Hepatocyte (in vitro differentiated cells): ENCODE measurements at places on chromosomes 3 and 15. TPM values are rescaled to one million over a fixed set of nuclear protein-coding genes. Genes with fewer than 3 reads are reported as not detected.
A peak's percentile ranks its signal among the peaks of the same experiment; 100 is the strongest.

The POLQ gene
- total RNA-seq: 1.4 and 2.5 TPM in 2 replicates

DNA sequence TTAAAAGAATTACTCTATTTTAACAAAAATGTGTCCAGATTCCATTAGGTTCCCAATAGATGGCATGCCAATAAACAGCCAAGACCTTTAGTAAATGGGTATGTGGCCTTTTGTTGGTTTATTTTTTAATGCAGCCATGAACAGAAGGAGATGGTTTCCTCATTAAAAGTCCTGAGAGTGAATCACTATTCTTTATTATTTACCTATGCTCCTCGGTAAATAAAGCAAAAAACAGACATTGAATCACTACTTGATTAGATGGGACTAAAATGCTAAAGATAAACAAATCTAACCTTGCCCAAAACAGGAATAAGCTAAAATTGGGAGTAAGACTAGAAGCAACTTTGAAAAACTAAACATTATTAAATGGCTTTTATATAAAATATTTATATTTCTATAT lies 94.2 kb downstream of the TNIK start:
- DNase-seq: no peak
- no peak overlapping the region for H3K27ac ChIP-seq
- no peaks in the 10 kb centered on the region for H3K36me3 ChIP-seq
- H3K4me1 ChIP-seq: no peaks in the 10 kb centered on the region
- H3K4me3 ChIP-seq: no peak overlapping the region

The PLA2G4B gene
- 2.3 and 2.7 TPM in 2 replicates for total RNA-seq

The RRP9 gene
- total RNA-seq: 14.0 and 17.5 TPM in 2 replicates

DNA sequence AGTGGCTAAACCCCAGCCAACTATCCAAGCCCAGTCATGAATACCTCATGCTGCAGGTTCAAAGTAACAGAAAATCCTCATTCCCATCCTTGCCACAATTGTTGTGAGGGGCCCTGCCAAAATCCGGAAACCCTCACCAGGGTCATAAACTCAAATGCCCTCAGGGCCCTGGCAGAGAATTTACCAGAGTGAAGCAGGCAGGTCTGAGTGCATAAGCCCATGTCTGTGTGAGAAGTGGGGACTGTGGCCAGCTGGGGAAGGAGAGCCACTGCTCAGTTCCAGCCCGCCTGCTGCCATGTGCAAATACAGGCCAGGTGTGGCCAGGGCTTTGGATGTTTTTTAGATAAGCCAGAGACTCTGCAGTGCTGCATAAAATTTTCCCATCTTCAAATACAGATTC lies 7.0 kb downstream of the CEP152 start:
- no peak for DNase-seq
- no peaks in the 10 kb centered on the region for H3K4me1 ChIP-seq
- H3K4me3 ChIP-seq: no peak overlapping the region
- no peaks in the 10 kb centered on the region for H3K27me3 ChIP-seq

DNA sequence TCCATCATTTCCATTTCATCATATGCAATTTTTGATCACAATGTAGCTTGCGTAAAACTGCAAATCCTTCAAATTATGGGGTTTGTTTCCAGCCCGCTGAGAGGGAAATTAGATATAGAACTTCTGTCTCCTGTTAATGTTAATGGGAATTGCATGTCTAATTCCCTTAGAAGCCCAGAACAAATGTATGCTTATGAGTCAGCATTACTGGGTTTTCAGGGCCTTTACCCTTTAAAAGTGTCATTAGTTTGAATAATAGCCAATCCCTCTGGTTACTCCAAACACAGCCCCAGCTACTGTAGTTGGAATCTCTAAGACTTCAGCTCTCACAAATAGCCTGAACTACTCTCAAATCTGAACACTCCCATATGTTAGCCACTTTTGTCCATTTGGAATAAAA lies 439.4 kb downstream of the C3orf38 start:
- DNase-seq: no peak
- no peak overlapping the region for H3K27ac ChIP-seq
- no peaks in the 10 kb centered on the region for H3K4me1 ChIP-seq
- H3K27me3 ChIP-seq: no peaks in the 10 kb centered on the region
- H3K36me3 ChIP-seq: no peaks in the 10 kb centered on the region

The MAP1A gene
- 6.7 and 9.5 TPM in 2 replicates for total RNA-seq

- no peaks in the 10 kb centered on the region for H3K36me3 ChIP-seq
- H3K27me3 ChIP-seq: no peaks in the 10 kb centered on the region
- no peaks in the 10 kb centered on the region for H3K4me1 ChIP-seq
- no peak within 1 kb of the TSS for H3K4me3 ChIP-seq
- no peak for DNase-seq
Observed at GRCh38 chr3:46242120-46242519, at the start of gene CCR3. TSS of gene CCR3 (plus strand) at chr3:46242460. CDS start at chr3:46265159, 22,699 bp downstream.

The CACNA1D gene
- total RNA-seq: 27.8 and 30.1 TPM in 2 replicates

DNA sequence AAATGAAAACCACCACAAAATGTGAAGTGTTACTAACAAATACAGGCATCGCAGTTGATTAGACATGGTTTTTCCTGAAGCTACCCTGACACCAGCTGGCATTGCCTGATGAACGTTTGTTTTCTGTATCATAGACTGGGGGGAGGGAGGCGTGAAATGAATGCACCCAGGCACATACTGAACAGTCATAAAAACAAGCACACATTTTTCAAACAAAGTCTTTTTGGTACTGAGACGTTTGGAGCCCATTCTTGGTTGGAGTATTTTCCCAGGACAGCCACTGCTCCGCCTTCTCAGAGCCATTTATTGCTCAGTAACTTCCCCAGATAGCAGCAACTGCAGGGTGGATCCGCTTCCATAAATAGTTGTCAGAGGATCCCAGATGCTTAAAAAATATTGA lies 52.4 kb downstream of the KLF13 start:
- peaks cover 14% of the 10 kb centered on the region for H3K4me1 ChIP-seq
- H3K4me3 ChIP-seq: no peak overlapping the region
- no peaks in the 10 kb centered on the region for H3K36me3 ChIP-seq
- no peak for DNase-seq

DNA sequence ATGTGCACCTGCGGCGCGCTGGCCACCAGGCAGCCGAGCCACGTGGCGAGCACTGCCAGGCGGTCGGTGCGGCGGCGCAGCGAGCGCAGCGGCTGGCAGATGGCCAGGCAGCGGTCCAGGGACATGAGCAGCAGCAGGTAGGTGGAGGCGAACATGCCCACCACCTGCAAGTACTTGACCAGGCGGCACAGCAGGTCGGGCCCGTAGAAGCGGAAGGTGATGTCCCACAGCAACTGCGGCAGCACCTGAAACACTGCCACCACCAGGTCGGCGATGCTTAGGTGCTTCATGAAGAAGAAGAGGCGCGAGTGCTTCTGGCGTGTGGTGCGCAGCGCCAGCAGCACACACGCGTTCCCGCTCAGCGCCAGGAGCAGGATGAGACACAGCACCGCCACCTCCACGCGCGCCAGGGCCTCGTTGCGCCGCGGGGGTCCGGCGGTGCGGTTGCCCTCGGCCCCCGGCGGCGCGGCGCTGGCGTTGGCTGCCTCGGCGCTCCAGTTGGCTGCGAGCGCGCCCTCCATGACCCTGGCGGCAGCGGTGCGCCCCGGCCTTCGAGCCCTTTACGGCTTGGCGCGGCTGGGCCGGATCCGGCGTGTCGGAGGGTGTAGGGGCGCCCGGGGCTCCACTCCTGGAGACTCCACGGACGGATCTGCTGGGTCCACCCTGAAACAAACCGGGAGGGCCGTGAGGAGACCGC lies 1.6 kb downstream of the OXTR start:
- no peaks in the 10 kb centered on the region for H3K36me3 ChIP-seq
- no peak overlapping the region for H3K27ac ChIP-seq
- no peak overlapping the region for H3K4me3 ChIP-seq
- DNase-seq: peak; percentile 31

The CHMP2B gene
- total RNA-seq: 71.5 and 79.3 TPM in 2 replicates

The NRROS gene
- 0.33 and 0.36 TPM in 2 replicates for total RNA-seq

DNA sequence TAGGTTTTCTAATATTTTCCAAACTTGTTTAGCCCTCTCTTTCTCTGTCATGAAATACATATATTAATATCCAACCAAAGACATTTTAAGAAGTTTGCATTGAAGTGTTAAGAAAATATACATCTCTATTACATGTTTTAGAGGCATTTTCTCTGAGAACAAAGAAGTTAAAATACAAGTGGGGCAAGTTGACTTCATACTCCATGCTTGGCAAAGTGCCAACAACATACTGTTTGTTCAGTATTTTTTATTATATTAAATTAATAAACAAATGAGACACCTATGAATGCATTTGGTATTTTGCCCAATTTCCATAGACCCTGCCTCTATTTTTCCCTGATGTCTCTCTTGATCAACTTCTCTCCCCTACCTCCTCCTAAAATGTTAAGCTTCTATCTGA lies 232.8 kb upstream of the MRPL3 start:
- H3K27me3 ChIP-seq: no peaks in the 10 kb centered on the region
- H3K4me3 ChIP-seq: no peak overlapping the region
- H3K4me1 ChIP-seq: no peaks in the 10 kb centered on the region
- H3K36me3 ChIP-seq: no peaks in the 10 kb centered on the region
- no peak overlapping the region for H3K27ac ChIP-seq

GRCh38 chr3:148315756-148316155 lies 381.9 kb upstream of the AGTR1 start:
- no peak overlapping the region for H3K27ac ChIP-seq
- no peaks in the 10 kb centered on the region for H3K36me3 ChIP-seq
- no peak overlapping the region for H3K4me3 ChIP-seq
- H3K27me3 ChIP-seq: no peaks in the 10 kb centered on the region

The CNTN6 gene
- 3.2 and 4.8 TPM in 2 replicates for total RNA-seq

DNA sequence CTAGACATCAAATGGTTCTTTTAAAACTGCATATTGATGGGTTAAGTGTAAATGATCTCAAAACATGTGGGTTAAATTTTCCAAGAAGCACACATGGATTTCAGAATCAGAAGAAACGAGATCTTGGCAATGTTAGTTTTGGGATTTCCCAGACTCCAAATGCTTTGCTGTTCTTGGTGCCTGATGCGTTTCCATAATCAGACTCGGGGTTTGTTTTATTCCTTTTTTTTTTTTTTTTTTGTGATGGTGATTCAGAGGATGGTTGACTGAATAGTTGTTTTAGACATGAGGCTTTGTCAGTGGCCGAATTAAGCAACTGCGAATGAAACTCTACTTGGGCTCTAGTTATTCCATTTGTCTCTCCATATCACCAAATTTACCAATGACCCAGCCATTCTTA lies 52.2 kb upstream of the FAM98B start:
- H3K4me3 ChIP-seq: no peak overlapping the region
- H3K4me1 ChIP-seq: no peaks in the 10 kb centered on the region
- H3K27ac ChIP-seq: no peak overlapping the region

GRCh38 chr3:152056987-152057386 lies 183.5 kb downstream of the SUCNR1 start:
- H3K27me3 ChIP-seq: no peaks in the 10 kb centered on the region
- no peak overlapping the region for H3K4me3 ChIP-seq
- H3K27ac ChIP-seq: peak overlapping the region; percentile 2
- H3K4me1 ChIP-seq: peaks cover 17% of the 10 kb centered on the region

The THUMPD3 gene
- 20.7 and 22.7 TPM in 2 replicates for total RNA-seq

DNA sequence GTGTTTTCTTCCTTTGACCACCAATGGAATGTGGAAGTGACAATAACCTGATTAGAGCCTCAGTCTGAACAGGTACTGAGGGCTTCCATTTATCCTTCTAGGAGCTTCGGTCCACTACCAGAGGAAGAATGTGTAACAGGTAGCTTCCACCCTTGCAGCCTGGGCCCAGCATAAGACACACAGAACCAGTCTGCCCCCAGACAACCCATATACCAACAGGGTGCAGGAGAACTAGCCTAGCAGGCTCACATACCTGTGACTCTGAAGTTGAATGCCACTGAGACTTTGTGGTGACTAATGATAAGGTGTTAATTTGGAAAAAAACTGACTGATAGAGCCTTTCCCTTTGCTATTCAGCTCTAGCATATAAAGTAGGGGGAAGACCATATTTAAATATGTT lies 166.2 kb downstream of the NEK10 start:
- H3K36me3 ChIP-seq: no peaks in the 10 kb centered on the region
- peaks cover 4% of the 10 kb centered on the region for H3K4me1 ChIP-seq
- no peak for DNase-seq

DNA sequence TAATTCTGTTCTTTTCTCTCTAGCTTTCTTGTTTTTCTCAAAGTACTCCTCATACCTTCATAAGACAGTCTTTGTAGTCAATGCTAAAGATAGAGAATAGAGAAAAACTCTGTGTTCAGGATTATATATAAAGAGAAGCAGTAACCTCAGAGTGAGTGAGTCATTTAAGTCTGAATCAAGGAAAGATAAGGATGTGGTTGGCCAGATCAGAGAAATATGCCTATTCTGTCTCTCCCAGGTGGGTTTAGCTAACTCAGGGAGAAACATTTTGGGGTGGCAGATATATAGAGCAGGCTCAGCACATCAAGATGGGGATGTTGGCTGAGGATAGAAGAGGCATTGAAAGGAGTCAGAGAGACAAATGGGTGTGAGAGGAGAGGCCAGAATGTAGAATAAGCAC lies 31.4 kb downstream of the GTF2E1 start:
- H3K36me3 ChIP-seq: peaks cover 3% of the 10 kb centered on the region
- no peak overlapping the region for H3K4me3 ChIP-seq
- no peak overlapping the region for H3K27ac ChIP-seq
- no peaks in the 10 kb centered on the region for H3K27me3 ChIP-seq

DNA sequence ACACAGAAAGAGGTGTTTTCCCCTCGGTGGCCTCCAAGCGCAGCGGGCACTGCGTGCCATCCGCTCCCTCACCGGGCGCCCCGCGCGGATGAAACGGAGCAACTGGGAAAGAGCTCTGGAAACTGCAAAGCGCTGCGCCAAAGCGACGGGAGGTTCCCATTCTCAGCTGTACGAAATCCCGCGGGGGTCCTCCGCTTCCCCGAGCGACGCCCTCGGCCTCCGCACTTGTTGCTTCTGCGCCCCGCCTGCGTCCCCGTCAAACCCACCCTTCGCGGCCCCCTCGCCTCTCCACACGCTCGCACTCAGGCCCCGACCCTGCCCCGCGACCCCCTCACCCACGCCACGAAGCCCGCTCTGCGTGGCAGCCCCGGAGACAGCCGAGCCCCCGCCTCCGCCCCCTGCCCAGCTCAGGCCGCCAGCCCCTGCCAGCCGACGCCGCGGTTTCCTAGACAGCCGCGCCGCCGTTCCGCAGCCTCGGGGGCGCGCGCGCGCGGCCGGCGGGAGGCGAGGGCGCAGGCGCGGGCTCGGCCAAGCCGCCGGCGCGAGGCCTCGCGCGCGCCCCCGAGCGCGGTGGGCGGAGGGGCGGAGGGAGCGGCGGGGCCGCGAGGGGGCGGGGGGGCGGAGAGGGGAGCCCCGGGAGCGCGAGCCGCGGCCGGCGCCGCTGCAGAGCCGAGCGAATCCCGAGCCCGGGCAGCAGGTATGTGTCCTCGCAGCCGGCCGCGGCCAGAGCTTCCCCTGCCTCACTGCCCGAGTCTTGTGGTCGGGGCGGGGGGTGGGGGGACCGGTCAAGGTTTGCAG lies at the start of gene TMEM266:
TMEM266 (plus strand) TSS at position 666 of the 798 bp plus-strand sequence. CDS start 74,279 bp downstream, outside the sequence.
- no peak within 1 kb of the TSS for H3K27ac ChIP-seq
- peaks cover 28% of the 10 kb centered on the region for H3K27me3 ChIP-seq
- peak within 1 kb of the TSS; percentile 88 for H3K4me3 ChIP-seq
- H3K36me3 ChIP-seq: no peaks in the 10 kb centered on the region
- H3K4me1 ChIP-seq: no peaks in the 10 kb centered on the region
- DNase-seq: peak; percentile 89

DNA sequence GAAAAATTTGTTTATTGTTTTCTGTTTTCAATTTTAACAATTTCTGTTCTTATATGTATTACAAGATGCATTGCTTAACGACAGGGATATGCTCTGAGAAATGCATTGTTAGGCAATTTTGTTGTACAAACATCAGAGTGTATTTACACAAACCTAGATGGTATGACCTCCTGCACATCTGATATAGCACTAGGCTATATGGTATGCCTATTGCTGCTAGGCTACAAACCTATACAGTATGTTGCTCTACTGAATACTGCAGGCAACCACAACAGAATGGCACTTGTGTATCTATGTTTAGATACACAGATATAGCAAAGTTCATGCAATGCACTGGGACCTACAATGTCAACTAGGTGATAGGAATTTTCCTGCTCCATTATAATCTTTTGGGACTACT lies 70.1 kb downstream of the SUCNR1 start:
- no peak for DNase-seq
- H3K36me3 ChIP-seq: no peaks in the 10 kb centered on the region
- no peak overlapping the region for H3K4me3 ChIP-seq
- no peaks in the 10 kb centered on the region for H3K4me1 ChIP-seq
- H3K27me3 ChIP-seq: no peaks in the 10 kb centered on the region

The TTC23 gene
- 33.2 and 46.3 TPM in 2 replicates for total RNA-seq
